ENCODE measurements at places on chromosomes 5 and 9. TPM values are rescaled to one million over a fixed set of nuclear protein-coding genes. Genes with fewer than 3 reads are reported as not detected.

Gene CNTFR
- not detected for total RNA-seq

DNA sequence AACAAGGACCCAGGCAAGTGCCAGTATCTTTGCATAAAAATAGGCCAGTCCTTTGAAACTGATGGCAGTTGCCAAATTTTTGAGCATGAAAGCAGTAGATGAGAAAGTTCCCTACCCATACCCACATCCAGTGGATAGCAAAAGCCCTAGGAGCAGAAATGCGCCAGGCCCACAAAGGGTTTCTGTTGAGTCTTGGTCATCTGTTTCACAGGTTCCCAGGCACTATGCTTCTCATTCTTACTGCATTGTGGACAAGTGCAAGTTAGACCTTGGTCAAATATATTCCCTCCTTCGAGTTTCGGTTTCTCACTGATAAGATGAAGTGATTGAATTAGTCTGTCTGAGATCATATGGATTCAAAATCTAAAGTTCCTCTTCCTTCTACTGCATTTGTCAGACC is 152.3 kb downstream of the NR3C1 start:
- no peaks in the 10 kb centered on the region for H3K4me1 ChIP-seq
- no peak overlapping the region for H3K27ac ChIP-seq
- no peak overlapping the region for H3K4me3 ChIP-seq
- no peak for DNase-seq
- H3K27me3 ChIP-seq: no peaks in the 10 kb centered on the region

DNA sequence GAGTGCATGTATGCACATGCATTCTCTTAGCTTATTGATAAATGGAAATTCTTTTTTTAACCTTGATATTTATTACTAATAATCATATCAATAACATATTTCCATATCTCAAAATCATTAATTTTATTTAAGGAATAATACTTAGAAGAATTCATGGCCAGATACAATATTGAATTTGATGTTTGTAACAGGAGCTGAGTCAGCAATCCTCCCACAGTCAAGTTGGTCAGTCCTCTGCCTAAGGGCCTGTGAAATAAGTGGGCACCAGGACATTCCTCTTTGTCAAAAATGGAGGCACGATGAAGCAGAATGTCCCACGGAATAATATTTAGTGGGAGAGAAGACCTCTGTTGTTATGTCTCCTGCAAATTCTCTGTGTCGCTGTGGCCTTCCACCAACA is 148.6 kb downstream of the LRRC70 start:
- H3K4me1 ChIP-seq: no peaks in the 10 kb centered on the region
- H3K4me3 ChIP-seq: no peak overlapping the region
- H3K27me3 ChIP-seq: no peaks in the 10 kb centered on the region
- no peaks in the 10 kb centered on the region for H3K36me3 ChIP-seq
- H3K27ac ChIP-seq: no peak overlapping the region

DNA sequence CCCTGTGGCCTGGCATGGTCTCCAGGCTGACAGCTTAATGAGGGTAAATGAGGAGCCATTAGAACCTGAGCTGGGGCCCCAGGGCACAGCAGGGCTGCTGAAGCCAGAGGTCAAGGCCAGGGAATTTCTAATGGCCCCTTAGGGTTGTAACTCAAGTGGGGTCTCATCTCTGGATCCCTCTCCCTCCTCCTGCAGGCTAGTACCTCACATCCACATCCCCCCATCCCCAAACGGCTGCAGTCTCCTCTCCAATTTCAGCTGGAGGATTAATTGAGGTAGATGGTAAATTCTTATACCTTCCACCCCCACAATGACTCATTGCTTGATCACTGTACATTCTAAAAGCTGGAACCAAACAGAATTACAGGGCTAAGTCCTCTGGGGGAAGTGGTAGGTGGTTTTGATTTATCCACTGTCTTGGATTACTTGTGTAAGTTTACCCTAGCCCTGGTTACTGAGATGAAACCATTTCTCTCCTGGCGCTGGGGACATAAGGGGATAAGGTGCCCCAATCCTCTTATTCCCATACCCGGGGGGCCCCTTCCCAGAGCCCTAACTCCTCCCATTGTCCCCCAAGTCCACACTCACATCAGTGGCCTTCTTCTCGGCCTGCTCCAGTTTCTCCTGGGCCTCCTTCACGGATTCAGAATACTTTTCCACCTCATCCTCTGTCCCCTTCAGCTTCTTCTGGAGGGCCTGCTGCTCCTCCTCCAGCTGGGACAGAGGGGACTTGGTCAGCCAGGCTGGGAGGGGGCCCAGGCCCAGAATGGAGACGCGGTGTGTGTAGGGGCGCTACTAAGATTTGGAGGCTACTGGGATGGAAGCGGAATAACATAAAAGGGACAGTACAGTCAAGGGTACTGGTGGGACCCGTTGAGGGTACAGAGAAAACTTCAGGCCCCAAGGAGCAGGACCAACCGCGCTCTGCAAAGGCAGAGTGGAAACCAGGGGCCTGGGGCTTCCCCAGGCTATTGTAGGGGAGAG is 875 bp downstream of the TPM2 start:
- no peaks in the 10 kb centered on the region for H3K27me3 ChIP-seq
- no peak for DNase-seq
- no peaks in the 10 kb centered on the region for H3K36me3 ChIP-seq

GRCh38 chr9:12695474-12695873 is 2.3 kb downstream of the TYRP1 start:
- no peaks in the 10 kb centered on the region for H3K27me3 ChIP-seq
- no peaks in the 10 kb centered on the region for H3K36me3 ChIP-seq
- H3K27ac ChIP-seq: no peak overlapping the region
- H3K4me3 ChIP-seq: no peak overlapping the region
- no peaks in the 10 kb centered on the region for H3K4me1 ChIP-seq

- DNase-seq: no peak
- H3K27ac ChIP-seq: no peak overlapping the region
- H3K4me3 ChIP-seq: no peak overlapping the region
- H3K27me3 ChIP-seq: no peaks in the 10 kb centered on the region
These were observed 393.1 kb downstream of the TMEM232 start for GRCh38 chr5:110333384-110333783.

DNA sequence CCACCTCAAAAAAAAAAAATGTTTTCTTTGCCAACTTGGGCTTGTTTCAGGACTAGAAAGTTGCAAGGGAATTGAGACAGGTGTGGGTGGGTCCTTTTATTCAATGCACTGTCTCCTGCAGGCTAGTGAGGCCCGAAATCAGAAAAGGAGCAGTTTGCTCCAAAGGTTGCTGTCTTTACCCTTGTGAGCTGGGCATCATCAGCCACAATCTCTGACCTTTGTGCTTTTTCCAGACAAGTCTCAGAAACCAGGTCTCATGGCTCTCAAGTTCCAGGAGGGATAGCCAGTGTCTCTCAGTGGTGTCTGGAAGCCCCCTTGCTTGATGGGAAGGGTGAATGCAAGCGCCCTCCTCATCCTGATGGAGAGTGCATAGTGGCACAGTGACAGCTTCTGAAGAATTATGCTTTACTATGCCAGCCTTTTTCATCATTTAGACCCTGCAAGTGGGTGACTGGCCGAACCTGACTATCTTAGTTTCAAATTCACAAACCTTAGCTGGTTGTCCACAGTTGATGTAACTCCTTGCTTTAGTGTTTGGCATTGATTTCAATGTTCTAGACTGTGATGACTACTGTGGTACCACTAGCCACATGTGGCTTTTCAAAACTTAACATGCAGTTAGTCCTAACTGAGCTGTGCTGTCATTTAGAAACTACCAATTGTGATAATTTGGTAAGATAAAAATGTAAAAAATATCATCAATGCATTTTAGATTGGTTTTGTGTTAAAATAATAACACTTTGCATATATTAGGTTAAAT is 468.6 kb downstream of the GADD45G start:
- H3K4me3 ChIP-seq: no peak overlapping the region
- DNase-seq: no peak
- no peaks in the 10 kb centered on the region for H3K4me1 ChIP-seq
- no peak overlapping the region for H3K27ac ChIP-seq
- no peaks in the 10 kb centered on the region for H3K36me3 ChIP-seq

GRCh38 chr9:32525709-32526030 is 326 bp downstream of the RIGI start:
- peaks cover 28% of the 10 kb centered on the region for H3K4me1 ChIP-seq
- H3K36me3 ChIP-seq: no peaks in the 10 kb centered on the region
- H3K4me3 ChIP-seq: peak overlapping the region; percentile 90
- DNase-seq: no peak
